Testis (tissue), 5 donors: ENCODE measurements at places on chromosomes 4 and X. TPM values are rescaled to one million over a fixed set of nuclear protein-coding genes. Genes with fewer than 3 reads are reported as not detected.

GABRB1 gene
- 0.50 TPM for total RNA-seq

ASB5 gene
- 0.99 TPM for total RNA-seq

CTSO gene
- total RNA-seq, result 16.7 TPM

POF1B gene
- total RNA-seq, result 0.31 TPM

SPANXA1 gene
- total RNA-seq, result 8.3 TPM

ARHGAP4 gene
- total RNA-seq, result 41.3 TPM

FAM184B gene
- total RNA-seq, result 0.08 TPM

BTC gene
- total RNA-seq, result 0.87 TPM

- H3K4me3 ChIP-seq, result no peak overlapping the region
- no peaks in the 10 kb centered on the region for H3K27me3 ChIP-seq
- H3K27ac ChIP-seq, result no peak overlapping the region
- no peaks in the 10 kb centered on the region for H3K36me3 ChIP-seq
- no peaks in the 10 kb centered on the region for H3K4me1 ChIP-seq
Observed at GRCh38 chr4:146165840-146166239, 9.7 kb upstream of the LSM6 start.

DNA sequence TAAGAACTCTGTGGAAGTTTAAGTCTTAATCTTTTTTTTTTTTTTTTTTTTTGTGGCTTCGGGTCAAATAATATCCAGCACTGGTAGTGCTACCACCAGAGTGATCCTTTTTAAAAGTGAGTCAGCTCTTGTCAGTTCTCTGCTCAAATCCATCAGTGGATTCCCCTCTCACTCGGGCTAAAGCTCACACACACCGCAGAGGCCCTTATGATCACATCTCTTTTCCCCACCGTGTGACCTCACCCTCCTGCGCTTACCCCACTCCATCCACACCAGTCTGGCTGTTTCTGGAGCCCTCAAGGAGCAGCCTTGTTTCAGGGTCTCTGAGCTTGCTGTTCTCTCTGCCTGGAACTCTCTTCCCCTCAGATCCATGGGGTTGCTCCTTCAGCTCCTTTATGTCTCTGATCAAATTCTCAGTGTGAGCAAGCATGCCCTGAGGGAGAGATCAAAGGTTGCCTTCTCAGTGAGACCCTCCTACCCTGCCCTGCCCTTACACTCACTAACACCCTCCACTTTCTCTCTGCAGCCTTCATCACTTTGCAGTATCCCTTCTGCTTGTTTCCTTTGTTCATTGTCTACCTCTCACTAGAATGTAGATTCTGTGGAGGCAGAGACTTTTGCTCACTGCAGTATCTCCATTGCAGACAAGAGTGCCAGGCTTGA is 19.8 kb upstream of the BEND4 start:
- no peak overlapping the region for H3K27ac ChIP-seq
- H3K27me3 ChIP-seq, result no peaks in the 10 kb centered on the region
- no peak for DNase-seq
- no peaks in the 10 kb centered on the region for H3K36me3 ChIP-seq

- no peaks in the 10 kb centered on the region for H3K27me3 ChIP-seq
- DNase-seq, result no peak
Observed at GRCh38 chr4:52107336-52107735, 56.2 kb downstream of the SPATA18 start.

DNA sequence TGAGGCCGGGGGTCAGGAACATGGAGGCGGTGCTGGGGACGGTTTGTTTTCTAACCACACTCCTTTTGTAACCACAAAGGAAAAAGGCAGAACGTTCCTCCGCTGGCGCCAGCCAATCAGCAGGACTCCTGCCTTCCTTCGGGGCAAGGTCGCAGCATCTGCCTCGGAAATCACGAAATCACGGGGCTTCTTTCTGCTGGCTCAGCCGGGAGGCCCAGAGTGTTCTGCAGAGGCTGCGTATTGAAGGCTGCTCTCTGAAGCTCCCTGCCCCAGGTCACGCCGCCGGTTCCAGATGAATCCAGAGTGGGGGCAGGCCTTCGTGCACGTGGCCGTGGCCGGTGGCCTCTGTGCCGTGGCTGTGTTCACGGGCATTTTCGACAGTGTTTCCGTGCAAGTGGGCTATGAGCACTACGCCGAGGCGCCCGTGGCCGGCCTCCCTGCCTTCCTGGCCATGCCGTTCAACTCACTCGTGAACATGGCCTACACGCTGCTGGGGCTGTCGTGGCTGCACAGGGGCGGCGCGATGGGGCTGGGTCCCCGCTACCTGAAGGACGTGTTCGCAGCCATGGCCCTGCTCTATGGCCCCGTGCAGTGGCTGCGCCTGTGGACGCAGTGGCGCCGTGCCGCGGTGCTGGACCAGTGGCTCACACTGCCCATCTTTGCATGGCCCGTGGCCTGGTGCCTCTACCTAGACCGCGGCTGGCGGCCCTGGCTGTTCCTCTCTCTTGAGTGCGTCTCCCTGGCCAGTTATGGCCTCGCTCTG is 9.4 kb downstream of the TMEM187 start:
- no peaks in the 10 kb centered on the region for H3K36me3 ChIP-seq
- H3K27me3 ChIP-seq, result no peaks in the 10 kb centered on the region
- peaks cover 8% of the 10 kb centered on the region for H3K4me1 ChIP-seq
- H3K4me3 ChIP-seq, result no peak overlapping the region

GRCh38 chr4:89438102-89438831 is 130.7 kb upstream of the GPRIN3 start:
- no peak overlapping the region for H3K4me3 ChIP-seq
- no peaks in the 10 kb centered on the region for H3K4me1 ChIP-seq
- peak; percentile 66 for DNase-seq
- no peaks in the 10 kb centered on the region for H3K27me3 ChIP-seq
- H3K36me3 ChIP-seq, result no peaks in the 10 kb centered on the region

DNA sequence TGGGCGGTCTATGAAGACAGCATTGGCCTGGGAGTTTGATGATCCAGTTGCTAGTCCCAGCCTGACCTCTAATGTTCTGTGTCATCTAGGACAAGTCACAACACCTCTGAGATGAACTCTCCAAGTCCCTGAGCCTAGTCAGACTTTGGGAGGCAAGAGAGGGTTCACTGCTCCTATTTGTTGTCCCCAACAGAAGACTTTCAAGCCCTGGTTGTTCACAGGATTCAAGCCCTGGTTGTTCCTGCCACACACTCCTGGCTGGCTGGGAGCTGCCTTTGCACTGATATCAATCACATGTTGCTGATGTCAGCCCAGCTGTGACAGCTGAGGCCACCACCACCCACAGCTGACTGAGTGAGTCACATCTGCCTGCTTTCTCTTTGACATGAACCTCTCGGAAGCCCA is 253.2 kb upstream of the RASGEF1B start:
- H3K27ac ChIP-seq, result no peak overlapping the region
- peak; percentile 22 for DNase-seq
- H3K4me1 ChIP-seq, result no peaks in the 10 kb centered on the region
- H3K36me3 ChIP-seq, result no peaks in the 10 kb centered on the region

GRCh38 chr4:18798123-18798522 is 776.6 kb upstream of the LCORL start:
- no peak overlapping the region for H3K27ac ChIP-seq
- H3K4me1 ChIP-seq, result no peaks in the 10 kb centered on the region
- no peak overlapping the region for H3K4me3 ChIP-seq
- no peak for DNase-seq

DNA sequence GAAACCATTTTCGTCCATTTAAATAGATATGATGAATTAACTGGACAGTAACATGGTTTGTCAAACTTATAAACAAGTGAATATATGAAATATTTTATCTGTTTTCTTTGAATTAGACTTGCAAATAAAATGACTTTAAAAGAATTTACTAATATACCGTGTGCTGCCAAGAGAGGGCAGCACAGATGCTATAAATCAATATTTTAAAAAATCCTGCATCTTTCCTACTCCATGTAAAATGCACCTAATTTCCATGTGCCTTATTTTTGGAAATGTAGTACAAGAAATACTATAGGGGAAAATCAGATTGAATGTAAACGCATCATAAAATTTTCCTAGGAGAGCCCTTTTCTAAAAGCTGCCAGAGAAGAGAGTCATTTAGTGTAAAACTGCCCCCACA is 62.2 kb downstream of the PRKX start:
- H3K27me3 ChIP-seq, result no peaks in the 10 kb centered on the region
- no peak for DNase-seq
- no peaks in the 10 kb centered on the region for H3K4me1 ChIP-seq
- H3K27ac ChIP-seq, result no peak overlapping the region

DNA sequence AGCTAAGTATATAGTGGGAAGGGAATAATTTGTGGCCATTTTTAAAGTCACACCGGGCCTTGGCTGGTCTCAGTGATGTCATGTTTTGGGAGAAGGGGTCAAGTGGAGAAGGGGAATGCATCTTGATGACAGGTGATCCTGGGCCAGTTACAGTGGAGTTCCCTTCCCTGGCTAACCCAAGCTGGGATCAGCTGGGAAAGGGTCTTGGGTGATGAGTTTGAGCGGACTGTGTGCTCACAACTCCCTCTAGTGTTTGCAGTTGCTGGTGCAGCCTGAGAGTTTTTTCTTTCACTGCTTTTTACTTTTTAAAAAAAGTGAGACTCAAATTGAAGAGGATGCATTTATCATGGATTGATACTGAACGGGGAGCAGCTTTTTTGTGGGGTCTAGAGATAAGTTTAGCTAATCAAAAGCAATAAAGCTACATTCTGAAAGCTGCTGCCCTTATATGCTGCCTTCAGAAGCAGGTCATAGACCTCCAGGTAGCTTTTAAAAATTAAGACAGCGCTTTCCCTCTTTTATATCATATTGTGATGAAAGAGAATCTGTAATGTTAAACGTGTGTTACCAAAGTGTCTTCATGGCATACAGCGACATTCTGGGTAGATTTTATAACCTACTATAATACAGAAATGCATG is 164.7 kb downstream of the DCLK2 start:
- no peak overlapping the region for H3K4me3 ChIP-seq
- H3K27ac ChIP-seq, result no peak overlapping the region
- DNase-seq, result peak; percentile 46
- no peaks in the 10 kb centered on the region for H3K4me1 ChIP-seq

DNA sequence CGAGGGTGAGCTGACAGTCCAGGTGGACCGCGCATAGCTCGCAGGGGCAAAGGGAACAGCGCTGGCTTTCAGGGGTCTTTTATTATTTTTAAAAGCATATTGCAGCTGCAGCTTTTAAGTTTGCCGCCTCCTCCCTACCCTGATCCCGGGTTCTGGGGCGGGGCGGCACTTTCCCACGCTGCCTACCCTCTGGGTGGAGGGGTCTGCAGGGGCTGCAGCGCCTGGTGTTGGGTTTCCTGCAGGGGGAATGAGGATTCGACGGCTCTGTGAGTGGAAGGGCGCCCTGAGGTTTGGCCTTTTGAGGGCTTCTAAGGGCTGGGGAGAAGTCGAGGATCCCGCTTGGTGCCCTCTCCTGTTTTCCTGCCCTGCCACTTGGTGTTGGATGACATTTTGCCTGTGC is 80.7 kb upstream of the SCML1 start:
- no peak overlapping the region for H3K4me3 ChIP-seq
- H3K27me3 ChIP-seq, result no peaks in the 10 kb centered on the region
- no peaks in the 10 kb centered on the region for H3K36me3 ChIP-seq
- H3K4me1 ChIP-seq, result peaks cover 3% of the 10 kb centered on the region
- H3K27ac ChIP-seq, result no peak overlapping the region
- DNase-seq, result no peak

DNA sequence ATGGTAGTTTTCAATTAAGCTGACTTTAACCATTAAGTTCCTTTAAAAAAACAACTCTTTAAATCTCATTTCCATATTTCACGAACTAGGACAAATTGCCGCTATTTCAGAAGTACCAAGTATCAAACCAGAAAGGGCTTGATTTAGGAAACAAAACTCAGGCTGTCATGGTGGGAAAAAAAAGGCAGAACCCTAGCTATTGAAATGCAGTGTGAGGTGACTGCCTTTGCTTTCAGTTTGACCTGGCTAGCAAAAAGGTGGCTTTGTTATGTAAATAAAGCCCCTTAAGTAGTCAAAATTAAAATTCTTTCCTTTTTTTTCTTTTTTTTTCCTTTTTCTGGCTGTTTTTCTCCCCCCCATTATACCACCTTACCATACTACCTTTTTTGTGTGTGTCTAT is 40.6 kb upstream of the CYP2U1 start:
- H3K4me3 ChIP-seq, result no peak overlapping the region
- no peak for DNase-seq
- no peaks in the 10 kb centered on the region for H3K27me3 ChIP-seq
- no peaks in the 10 kb centered on the region for H3K36me3 ChIP-seq

DNA sequence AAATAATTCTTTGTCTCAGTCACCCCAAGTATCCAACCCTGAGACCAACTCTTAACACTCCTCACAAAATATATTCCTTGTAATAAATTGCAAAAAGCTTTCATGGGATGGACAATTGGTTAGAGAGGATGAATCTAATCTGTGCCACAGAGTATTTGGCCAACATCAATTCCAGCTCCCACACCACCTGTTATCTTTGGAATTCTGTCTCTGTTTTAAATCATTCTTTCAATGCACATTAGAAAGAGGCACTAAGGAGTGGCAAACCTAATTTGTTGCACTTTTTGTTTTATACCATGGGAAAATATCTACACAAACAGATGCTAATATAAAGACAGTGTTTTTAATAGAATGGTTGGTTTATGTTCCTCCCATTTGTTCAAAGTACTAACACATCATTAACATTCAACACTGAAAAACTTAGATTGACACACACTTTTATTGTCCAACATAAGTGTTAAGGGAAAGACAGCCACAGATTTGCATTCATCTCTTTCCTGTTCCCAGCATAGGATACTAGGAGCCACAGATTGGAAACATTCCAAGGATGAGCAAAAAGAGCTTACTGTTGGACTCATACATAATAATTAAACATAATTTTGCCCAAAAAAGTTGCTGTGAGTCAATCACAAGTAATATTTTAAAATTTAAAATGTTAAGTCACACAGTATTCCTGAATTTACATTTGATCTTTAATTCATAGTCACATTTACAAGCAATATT is 116.4 kb downstream of the PPA2 start:
- H3K36me3 ChIP-seq, result no peaks in the 10 kb centered on the region
- no peak for DNase-seq
- H3K4me3 ChIP-seq, result no peak overlapping the region
- no peak overlapping the region for H3K27ac ChIP-seq
- H3K4me1 ChIP-seq, result no peaks in the 10 kb centered on the region

DNA sequence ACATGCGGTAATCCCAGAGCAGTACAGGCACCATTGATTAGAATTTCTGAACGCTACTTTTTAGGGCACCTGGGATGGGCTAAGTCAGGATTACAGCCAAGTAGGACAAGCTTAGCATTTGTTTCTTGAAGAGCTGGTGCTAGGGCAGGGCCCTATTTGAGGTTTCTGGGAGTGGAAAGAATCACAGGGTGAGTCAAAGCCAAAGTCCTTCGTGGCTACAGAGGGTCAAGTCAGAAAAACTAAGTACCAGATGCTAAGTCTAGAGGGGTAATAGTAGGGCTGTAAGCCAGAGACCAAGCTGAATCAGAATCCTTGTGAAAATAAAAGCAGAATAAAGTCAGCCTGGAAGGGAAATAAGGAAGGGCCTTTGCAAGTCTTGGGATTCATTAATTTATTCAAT is 448.6 kb downstream of the ZIC3 start:
- H3K4me1 ChIP-seq, result no peaks in the 10 kb centered on the region
- DNase-seq, result no peak
- no peak overlapping the region for H3K4me3 ChIP-seq
- H3K27me3 ChIP-seq, result no peaks in the 10 kb centered on the region
- no peak overlapping the region for H3K27ac ChIP-seq

GRCh38 chr4:18292411-18292810 is 270.9 kb upstream of the LCORL start:
- no peak overlapping the region for H3K4me3 ChIP-seq
- no peaks in the 10 kb centered on the region for H3K36me3 ChIP-seq
- H3K4me1 ChIP-seq, result no peaks in the 10 kb centered on the region
- no peaks in the 10 kb centered on the region for H3K27me3 ChIP-seq

GRCh38 chr4:89586864-89587263 is 250.1 kb downstream of the SNCA start:
- H3K27ac ChIP-seq, result no peak overlapping the region
- no peak for DNase-seq
